Tongue (tissue), 3 donors: ENCODE measurements at places on chromosomes 12 and 14. TPM values are rescaled to one million over a fixed set of nuclear protein-coding genes. Genes with fewer than 3 reads are reported as not detected.
A peak's percentile ranks its signal among the peaks of the same experiment; 100 is the strongest.

DNA sequence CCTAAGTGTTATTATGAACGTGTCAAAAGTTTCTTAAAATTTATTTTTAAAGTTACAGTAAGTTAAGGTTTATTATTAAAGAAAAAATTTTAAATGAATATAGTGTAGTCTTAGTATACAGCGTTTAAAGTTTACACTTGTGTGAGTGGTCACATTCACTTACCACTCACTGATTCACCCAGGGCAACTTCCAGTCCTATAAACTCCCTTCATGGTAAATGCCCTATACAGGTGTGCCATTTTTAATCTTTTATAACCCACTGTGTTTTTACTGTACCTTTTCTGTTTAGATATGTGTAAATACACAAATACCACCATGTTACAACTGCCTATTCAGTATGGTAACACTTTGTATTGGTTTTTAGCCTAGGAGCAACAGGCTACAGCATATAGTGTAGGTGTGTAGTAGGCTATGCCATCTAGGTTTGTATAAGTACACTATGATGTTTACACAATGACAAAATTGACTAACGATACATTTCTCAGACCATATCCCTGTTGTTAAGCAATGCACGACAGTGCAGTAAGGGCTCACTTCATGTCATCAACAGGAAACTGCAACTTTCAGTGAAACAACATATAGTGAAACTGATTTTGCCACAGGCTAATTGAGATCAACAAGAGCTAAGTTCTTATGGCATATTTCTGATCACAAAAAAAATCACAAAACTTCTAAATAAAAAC is 112.0 kb upstream of the TMCC3 start:
- DNase-seq = no peak

DNA sequence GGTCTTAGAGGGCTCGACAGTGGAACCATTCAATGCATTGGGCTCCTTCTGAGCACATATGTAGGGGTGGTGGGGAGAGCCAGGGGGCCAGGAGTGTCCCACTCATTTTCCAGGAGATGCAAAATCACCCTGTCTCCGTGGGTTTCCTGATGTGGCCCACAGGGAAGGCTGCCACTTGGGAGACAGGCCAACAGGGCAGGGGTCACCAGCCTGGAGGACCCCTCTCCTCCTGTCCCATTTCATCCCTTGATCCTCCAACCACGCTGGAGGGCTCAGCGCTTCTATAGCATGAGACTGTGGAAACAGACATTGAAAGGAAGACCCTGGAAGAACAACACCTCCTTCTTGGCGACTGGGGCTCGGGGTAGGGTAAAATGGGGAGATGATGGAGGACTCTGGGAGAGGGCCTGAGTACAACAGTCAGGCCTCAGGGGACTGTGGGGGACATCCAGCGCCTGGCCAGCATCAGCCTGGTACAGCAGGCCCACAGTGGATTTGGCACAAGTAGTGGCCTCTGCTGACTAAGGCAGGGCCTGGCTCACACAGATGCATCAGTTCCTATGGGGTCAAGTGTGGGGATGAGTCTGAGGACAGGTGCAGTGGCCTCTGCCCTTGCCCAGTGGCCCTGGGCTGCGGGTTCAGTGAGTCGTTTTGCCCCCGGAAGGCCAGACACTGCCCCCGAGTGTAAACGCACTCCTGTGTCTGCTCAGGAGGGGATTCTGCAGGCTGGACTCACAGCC is 68.0 kb downstream of the PRIMA1 start:
- DNase-seq = no peak

GRCh38 chr12:132827763-132828703 is 636 bp downstream of the GOLGA3 start:
- DNase-seq = peak; percentile 19

The DTX1 gene
- total RNA-seq = 10.9 TPM

The SERPINA1 gene
- total RNA-seq = 2.5 TPM

The PTPRB gene
- total RNA-seq = 35.6 TPM

DNA sequence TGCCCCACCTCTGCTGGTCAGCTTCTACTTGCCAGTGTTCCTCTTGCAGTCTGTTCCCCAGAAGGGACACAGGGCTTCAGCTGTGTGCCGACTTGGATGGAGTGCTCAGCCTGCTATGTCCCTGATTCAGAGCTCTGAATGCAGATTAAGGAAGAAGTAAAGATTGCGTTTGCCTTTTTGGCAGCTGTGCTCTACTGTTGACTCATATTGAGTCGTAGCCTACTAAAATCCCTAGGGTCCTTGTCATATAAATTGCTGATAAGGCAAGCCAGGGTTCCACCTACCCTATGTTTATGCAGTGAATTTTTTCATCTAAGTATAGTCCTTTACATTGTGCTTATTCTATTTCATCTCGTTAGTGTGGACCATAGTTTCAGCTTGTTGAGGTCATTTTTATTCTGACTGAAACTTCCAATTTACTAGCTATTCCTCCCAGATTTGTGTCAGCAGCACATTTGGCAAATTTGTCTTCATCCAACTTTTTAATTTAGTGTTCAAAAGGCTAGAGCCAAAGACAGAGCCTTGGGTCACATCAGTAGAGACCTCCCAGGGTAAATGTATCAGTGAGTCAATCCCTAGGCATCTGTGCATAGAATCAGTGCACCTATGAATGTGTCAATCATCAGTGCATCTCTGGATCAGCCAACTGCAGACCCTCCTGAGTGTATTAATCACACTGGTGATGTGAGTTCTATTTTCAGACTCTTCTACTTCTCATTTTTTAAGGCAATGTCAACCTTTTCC is 31.9 kb downstream of the CACNA1C start:
- DNase-seq = no peak

GRCh38 chr14:25945746-25946145 is 652.1 kb downstream of the NOVA1 start:
- peak; percentile 2 for DNase-seq

DNA sequence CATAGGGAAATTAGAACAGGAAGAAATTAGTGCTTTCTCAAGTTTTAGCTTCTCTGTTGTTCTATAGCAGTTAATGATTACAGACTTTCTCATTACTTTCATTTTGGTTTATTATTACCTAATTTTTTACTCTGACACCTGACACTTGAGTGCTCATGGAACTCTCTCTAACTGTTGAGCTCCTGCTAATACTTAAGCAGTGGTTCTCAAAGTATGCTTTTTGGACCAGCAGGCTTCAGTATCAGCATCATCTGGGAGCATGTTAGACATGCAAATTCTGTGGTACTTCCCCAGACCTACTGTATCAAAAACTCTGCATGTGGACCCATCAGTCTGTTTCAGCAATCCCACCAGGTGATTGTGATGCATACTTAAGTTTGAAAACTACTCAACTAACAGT is 235.3 kb downstream of the CCDC91 start:
- DNase-seq = no peak

The DPPA3 gene
- not detected for total RNA-seq
